ENCODE measurements at places on chromosomes 5 and 9.

DNA sequence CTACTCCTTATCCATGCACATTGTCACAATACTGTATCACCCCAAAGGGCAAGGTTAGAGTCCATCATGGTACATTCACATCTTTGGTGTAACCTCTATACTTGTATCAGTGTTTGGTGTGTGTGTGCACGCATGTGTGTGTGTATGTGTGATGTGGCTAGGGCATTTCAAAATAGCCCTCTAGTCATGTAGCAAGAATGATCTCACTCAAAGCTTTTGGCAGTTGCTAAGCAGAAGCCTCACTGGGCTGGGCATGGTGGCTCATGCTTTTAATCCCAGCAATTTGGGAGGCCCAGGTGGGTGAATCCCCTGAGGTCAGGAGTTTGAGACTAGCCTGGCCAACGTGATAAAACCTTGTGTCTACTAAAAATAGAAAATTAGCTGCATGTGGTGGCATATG, 245.3 kb downstream of the ADGRV1 start:
- peak; percentile 48 for DNase-seq

- peak; percentile 84 for DNase-seq
These were observed 76.3 kb downstream of the MUSK start for GRCh38 chr9:110744715-110745384.

GRCh38 chr9:77825361-77825760, 177.2 kb upstream of the GNA14 start:
- DNase-seq: no peak

DNA sequence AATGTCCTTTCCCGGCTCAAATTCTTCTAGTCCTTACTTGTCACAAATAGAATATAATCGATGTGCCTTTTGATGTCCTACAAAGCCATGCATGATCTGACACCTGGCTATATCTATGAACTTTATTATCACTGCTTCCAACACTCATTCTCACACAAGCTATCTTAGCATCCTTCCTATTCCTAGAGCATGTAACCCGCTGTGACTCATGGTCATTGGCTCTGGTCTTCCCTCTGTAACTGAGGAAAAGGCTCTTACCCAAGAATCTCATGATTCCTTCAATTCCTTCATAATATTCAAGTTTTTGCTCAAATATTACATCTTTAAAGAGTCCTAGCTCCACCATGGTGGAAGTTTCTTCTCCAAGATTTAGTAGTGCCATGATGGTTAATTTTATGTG, 480.0 kb upstream of the PAPPA start:
- DNase-seq: no peak

DNA sequence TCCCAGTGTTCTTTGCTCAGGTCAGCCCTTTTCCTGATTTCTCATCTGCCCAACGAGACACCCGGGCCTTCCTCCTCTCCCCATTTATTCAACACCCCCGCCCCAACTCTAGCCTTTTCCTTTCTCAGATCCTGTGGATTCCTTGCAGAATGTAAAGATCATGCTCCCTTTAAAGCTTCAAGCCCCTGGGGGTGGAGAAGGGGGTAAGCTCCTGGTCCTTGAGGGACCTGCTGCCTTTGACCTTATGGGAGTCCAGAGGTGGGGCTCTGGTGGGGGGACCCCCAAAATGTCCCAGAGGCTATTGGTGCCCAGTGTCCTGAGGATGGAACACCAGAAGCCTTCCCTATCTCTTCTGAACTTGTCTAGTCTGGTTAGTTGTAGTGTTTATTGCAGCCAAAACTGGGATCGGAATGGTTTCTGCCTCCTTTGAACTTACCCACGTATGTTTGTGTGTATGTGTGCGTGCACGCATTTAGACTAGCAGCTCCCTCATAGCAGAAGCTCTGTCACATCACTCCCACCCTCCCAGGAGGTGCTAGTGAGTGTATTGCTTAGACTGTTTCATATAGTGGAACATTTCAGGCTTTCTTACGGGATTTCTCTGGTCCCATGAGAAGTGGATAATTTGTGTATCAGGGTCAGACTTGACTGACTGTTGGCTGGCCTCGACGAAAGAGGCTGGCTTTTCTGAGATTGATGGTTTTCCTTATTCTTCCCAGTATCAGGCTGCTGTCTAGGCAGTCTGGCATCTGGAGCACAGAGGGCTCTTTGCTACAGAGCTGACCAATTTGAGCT, 1.1 kb downstream of the GALNT10 start:
- no peak for DNase-seq

DNA sequence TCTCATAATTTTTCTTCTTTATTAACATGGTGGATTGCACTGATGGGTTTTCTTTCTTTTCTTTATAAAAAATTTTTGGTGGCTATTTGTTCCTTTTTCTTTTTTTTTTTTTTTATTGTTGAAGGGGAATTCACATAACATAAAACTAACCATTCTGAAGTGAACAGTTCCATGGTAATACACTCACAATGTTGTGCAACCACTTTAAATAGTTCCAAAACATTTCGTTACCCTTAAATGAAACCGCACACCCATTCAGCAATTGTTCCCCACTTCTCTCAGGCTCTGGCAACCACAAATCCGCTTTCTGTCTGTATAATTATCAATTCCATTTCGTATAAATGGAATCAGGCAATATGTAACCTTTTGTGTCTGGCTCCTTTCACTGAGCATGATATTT, 11.7 kb upstream of the SETX start:
- no peak for DNase-seq

DNA sequence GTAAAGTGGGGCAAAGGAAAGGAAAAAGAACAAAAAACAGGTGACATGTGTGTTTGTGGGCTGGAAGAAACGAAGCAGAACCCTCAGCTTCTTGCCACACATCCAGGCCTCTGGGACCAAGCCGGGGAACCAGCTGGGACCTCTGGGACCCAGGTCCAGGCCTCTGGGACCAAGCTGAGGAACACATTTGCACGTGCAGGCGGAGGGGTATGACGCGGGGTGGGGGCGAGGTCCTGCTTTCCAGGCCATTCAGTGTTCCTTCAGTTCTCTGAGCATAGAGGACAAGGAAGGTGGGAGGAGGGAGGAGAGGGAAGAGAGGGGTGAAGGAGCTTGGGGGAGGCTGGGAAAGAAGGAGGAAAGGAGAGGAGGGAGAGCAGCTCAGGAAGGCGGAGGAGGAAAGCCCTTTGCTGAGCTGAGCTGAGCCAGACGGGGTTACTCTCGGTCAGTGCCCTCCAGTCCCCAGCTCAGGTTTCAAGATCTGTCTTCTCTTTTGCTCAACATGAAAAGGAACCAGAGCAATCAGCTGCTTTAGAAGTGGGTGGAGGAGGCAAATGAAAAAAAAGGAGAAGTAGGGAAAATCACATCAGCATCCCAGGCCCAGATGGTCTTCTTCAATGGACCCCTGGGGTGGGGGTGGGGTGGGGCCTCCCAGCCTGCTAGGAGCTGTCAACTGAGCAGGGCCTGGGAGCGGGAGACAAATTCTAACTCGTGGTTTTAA, 59.1 kb downstream of the ABCA1 start:
- DNase-seq: no peak

DNA sequence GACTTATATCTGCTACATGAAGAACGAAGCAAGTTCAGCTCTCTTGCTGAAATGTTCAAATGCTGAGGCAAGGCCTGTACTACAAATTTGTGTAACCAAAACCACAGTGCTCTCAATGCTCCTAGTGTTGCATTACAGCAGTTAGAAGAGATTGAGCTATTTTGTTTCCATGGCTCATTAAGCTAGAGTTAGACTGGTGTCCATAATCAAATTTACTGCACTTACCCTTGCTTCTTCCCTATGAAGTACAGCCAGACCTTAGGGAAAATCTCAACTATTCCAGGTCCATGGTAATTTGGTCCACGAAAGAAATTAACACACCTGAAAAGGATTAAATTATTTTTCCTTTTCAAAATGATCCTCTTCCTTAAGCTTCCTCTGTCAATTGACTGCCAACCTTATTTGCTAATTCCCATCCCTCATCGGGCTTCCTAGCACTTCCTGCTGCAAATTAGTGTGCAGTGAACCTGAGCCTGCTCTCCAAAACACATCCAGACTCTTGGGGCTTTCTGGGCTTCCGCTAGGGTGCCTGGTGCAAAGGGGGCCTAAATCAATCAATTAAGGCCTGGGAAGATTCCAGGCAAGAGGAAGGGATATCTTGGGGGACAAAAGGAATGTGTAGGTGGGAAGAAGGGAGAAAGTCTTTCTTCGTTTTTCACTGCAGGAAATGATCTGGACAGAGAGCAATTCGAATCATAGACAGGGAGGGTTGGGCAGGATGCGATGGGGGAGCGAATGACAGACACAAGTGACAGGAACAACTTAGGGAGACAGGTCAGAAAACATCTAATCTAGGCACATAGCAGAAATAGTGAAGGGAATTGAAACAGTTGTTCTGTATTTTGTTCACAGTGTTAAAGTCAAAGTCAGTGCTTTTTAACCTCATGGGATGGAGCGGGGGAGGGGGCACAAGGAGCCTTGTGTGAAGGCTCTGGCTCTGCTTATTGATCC, 542.4 kb downstream of the RAB3C start:
- no peak for DNase-seq

DNA sequence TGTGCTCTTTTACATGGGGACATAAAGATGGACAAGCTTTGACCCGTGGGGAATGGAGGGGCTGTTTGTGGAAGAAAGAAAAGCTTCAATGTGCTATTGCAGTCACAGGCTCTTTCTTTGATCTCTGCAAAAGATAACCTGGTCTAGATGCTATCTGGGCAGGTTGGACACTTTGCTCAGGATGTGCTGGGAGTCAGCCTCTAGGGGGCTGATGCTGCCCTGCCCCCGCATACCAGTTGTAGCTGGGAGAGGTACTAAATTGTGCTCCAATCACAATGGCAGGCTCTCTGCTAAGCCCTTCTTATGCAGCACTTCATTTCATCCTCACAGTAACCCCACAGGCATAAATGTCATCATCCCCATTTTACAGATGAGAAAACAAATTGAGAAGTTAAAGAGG, 67.2 kb downstream of the PSD2 start:
- DNase-seq: no peak

DNA sequence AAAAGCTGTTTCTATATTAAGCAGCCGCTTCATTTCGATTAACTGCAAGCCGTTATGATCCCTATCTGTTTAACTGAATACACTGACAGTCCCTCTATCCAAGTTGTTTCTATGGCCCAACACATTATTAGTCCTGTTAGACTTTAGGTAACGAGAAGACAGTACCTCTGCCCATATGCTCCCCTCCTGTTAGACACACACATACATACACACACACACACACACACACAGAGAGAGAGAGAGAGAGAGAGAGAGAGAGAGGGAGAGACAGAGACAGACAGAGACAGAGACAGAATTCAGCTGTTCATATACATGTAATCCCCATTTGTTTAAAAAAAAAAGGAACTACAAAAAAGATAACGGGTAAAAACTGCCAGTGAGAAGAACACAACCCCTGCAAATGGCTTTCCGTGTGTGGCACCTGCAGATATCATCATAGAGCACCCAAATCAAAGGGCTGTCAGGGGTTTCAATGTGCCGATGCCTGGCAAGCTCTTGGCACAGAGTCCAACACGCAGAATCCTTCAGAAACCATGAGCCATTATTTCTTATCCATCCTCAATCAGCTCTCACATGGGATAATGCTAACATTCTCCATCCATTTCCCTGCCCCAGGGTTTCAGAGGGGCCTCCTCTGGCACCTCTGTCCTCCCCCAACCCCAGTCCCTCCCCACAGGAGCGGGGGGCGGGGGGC, 144.0 kb downstream of the MYO10 start:
- no peak for DNase-seq

DNA sequence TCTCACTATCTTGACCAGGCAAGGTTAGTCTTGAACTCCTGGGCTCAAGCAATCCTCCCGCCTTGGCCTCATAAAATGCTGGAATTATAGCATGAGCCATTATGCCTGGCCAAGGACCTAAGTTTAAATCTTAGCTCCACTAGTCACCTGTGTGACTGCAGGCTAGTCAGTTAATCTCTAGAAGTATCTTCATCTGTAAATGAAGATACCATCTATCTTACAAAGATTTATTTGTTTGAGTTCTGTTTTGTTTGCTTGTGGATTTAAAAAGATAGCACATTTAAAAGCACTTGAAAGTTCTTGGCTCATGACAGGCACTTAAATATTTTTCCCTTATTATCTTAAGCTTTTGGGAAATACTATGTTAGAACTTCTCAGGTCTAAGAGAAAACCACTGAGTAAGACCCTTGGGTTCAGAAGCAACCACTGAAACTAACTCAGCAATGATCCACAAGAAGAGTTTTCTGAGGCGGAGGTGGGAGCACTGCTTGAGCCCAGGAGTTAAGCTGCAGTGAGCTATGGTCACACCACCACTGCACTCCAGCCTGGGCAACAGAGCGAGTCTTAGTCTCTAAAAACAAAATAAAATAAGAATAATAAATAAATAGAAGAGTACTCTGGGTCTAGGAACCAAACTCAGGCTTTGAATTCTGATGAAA, 19.1 kb downstream of the TMEM245 start:
- DNase-seq: no peak

- DNase-seq: no peak
These were observed 17.8 kb downstream of the MRPL36 start for GRCh38 chr5:1781726-1782384.

DNA sequence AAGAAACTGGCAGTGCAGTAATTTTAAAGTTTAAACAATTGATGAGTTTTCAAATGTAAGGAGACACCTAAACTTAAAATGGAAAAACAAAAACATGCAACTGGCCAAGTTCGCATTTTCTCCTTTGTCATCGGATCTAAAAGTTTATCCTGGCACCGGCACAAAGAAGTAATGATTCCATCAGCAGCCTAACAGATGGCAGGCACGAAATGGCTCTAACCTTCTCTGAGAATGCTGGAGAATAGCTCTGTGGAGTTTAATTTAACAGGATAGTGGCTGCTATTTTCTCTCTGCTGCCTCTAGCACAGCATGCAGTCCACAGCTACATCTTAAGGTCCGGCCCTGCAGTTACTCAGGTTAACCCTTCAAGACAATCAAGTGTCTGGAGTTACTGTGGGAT, 82.2 kb downstream of the PRELID2 start:
- no peak for DNase-seq

GRCh38 chr9:125758986-125759763, 12.0 kb downstream of the PBX3 start:
- DNase-seq: no peak

GRCh38 chr9:36878986-36879982, 154.8 kb downstream of the PAX5 start:
- DNase-seq: no peak

DNA sequence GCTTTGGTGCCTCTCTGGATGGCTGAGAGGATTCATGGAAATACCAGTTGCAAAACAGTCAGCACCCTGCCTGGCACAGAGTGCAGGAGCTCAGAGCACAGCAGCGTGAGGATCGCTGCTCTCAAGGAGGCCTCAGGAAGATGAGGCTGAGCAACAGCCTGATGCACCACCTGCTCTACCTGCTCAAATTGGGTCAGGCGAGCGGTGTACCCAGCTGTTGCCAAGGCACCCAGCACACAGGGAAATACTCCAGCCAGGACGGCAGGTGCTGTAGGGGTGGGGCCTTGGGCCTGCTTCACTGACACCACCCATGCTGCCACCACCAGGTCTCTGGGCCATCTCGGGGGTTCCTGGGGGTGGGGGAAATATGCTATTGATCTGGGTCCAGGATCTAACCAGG, 4.3 kb downstream of the EEIG1 start:
- no peak for DNase-seq

DNA sequence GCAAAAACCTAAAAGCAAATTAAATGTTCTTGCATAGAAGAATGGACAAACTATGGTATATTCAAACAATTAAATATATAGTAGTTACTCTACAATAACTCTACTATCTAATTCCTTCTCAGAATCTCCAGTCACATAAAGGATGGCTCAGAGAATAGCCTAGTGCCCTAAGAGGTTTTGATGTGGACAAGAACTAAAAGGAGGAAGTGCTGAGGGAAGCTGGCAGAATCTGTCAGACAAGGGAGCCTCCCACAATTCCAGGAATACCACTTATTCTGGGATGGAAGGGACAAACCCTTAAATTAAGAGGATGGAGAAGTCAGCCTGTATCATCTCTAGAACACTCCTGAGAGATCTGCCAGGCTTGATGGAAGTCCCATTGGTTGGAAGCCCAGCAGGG, 30.4 kb downstream of the TNFSF8 start:
- no peak for DNase-seq
